Left cardiac atrium (tissue), 4 donors: ENCODE measurements at places on chromosomes 1 and 21. TPM values are rescaled to one million over a fixed set of nuclear protein-coding genes. Genes with fewer than 3 reads are reported as not detected.
A peak's percentile ranks its signal among the peaks of the same experiment; 100 is the strongest.

- no peak for DNase-seq
Observed at GRCh38 chr1:222991908-222992307, 151.1 kb downstream of the TLR5 start.

DNA sequence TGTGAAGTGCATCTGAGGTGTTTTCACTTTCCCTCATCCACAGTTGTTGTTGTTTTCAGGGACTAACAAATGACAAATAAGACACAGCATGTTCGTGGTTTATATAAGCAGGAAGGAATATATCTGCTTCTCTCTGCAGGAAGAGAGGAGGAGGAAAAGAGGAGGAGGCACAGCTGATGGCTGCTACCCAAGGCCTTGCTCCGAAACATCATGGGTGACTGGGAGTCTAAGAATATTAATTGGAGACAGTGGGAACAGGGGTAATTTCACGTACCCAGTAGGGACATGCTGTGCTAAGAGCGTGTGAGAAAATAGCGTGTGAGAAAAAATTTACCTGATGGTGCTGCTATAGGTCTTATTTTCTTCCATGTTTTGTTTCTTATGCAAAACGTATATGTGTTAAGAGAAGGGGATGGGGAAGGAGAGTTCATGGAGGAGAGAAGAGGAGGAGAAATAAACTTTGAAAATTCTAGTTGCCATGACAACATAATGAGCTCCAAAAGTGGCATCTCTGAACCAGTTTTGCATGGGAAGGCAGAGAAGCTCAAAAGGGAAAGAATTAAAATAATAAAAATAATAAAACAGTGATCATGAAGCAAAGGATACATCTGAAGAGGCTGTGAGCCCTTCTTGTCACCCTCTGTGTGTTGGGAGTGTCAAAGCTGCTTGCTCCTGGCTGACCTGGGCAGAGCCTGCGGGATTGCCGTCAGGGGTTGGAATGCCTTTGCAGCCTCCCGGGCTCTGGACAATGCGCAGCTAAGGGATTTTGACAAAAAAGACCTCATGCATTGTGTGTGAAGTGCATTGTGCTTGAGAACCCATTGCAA is 192.0 kb downstream of the CACNA1E start:
- no peak for DNase-seq

- no peak for DNase-seq
Observed at GRCh38 chr1:165633614-165634013, 2.6 kb downstream of the MGST3 start.

DNA sequence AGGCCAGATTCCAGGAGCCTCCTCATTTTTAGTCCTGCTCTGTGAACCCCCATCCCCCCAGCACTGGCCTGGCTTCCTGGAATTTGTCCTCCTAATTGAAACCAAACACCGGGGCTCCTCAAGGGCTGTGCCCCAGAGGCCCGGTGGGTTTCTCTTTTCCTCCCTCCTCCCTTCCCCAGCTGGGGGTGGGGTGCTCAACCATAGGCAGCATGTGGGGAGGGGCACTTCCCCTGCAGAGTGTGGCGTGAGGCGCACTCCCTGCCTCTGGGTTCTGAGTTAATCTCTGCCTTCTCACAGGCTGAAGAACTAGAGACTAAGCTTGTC is 67.5 kb upstream of the ACOT11 start:
- no peak for DNase-seq

The PROK1 gene
- total RNA-seq: 0.18 TPM

The UHMK1 gene
- total RNA-seq: 26.0 TPM

- DNase-seq: no peak
Observed at GRCh38 chr1:107171333-107171732, 30.5 kb downstream of the NTNG1 start.

GRCh38 chr1:43703836-43704235 is 3.5 kb upstream of the ST3GAL3 start:
- no peak for DNase-seq

- peak; percentile 81 for DNase-seq
Observed at GRCh38 chr1:209674957-209675564, at the start of gene G0S2. TSS of gene G0S2 (plus strand) at chr1:209675412. CDS start at chr1:209675685, 273 bp downstream.

The USP48 gene
- 41.3 TPM for total RNA-seq
